ENCODE measurements at places on chromosomes 1 and 21.

GRCh38 chr21:19124691-19125090 is 721.1 kb upstream of the TMPRSS15 start:
- DNase-seq = no peak

- DNase-seq = no peak
Observed at GRCh38 chr1:17885663-17886320, 130.7 kb downstream of the ACTL8 start.

DNA sequence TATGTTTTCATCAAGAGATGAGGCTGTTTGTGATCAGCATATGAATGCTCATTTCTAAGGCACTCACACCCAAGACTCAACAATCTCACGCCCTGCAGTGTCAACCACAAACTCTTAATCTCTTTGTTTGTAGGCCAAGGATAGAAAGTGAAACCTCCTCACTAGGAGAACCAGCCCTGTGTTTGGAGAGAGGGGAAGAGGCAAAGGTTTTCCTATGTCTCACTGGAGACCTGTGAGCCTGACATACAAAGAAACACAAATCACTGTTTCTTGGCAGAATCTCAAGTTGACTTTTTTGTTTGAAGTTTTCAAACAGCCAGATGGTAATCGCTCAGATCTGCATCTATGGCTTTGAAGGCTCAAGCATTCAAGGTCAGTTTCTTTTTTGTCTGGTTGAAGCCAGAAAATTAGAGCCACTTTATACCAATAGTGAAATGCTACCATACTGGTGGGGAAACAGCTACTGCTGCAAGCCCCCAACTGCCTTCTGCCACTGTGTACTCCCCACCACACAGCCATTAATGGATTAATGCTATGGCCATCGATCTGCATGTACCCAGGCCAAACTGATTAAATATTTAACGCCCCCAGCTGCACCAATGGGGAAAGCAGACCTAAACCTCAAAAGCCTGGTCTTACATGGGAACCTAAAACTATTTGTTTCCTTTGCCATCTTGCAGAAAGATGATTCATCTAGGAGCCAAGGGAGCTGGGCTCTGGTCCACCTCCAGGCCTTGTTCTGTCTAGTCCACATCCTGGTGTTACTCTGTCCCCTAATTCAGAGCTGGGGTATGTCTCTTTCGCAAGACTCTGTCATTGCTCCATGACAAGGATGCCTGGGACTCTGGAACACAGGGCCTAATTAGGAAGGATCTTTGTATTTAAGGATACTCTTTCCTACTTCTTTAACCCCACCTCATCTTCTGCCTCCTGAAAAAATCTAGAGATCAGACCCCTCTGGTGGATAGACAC is 16.3 kb downstream of the PDZK1 start:
- no peak for DNase-seq

DNA sequence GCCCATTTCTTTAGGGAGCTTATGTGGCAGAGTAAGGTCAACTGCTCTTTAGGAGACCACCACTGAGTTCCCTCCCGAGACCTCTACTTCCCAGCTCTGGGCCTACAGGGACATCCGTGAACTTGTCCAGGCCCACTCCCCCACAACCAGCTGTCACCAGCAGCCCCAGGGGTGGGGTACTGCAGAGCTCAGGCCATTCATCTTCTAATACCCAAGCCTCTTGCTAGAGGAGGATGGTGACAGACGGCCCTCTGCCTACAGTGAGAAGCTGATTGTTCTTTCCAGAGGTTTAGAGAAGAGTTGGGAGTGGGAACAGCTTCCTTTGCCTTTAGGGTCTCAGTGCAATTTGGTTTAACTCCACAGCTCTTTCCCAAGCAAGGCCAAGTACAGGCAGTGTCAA is 33.2 kb upstream of the ARTN start:
- no peak for DNase-seq

Data from SK-N-SH (cell line).